ENCODE measurements at places on chromosomes 3 and 15.

DNA sequence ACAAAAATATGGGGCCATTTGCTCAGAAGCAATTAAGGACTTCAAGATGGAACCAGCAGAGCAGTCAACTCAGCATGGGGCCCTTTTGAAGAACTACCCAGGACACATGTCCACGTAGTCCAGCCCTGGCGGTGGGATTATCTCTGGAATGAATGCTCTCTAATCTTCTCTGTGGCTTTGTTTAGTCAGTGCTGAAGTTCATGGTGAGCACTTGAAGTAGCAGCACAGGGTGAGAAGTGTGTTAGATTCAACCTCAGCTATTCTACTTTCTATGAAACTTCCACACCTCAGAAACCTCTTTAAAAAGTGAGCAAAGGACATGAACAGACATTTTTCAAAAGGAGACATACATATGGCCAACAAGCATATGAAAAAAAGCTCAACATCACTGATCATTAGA lies 74.4 kb downstream of the THRB start:
- no peak for DNase-seq

GRCh38 chr15:33029109-33029652 lies 165.3 kb downstream of the FMN1 start:
- DNase-seq: no peak

GRCh38 chr3:21703291-21703690 lies 47.7 kb downstream of the ZNF385D start:
- no peak for DNase-seq

DNA sequence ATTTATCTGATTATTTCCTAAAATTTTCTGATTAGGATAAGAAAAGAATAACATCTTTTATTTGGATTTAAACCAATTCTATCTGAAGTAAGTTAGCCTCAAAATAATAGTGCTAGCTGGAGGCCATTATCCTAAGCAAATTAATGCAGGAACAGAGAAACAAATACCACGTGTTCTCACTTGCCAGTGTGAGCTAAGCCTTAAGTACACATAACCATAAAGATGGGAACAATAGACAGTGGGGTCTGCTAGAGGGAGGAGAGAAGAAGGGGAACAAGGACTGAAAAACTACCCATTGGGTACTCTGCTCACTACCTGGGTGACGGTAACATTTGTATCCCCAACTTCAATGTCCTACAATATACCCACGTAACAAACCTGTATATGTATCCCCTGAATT lies 31.3 kb upstream of the LYSMD4 start:
- DNase-seq: no peak

GRCh38 chr3:118447339-118447738 lies 587.3 kb downstream of the IGSF11 start:
- DNase-seq: no peak

- no peak for DNase-seq
Measured at GRCh38 chr15:75696311-75696720, 16.3 kb downstream of the CSPG4 start.

- DNase-seq: no peak
Measured at GRCh38 chr3:64220161-64220914, 4.9 kb downstream of the PRICKLE2 start.

DNA sequence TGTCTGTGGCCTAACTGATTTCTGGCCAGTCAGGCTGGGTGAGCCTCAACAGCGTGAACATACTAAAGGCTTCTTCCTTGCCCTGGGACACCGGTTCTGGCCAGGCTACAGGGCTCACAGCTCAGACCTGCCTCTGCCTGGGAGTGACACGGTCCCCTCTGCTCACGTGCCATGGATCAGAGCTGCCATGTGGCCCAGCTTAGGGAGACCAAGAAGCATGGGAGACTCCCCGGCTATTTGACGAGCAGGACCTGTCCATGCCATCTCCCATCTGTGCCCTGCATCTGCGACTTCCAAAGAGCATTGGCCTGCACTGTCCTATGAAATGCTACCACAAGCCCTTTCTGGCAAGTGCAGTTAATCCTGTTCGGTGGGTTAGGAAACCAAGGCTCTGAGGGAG lies 57.4 kb downstream of the APBA2 start:
- no peak for DNase-seq

GRCh38 chr15:90030376-90030775 lies 29.3 kb downstream of the ZNF710 start:
- DNase-seq: no peak

DNA sequence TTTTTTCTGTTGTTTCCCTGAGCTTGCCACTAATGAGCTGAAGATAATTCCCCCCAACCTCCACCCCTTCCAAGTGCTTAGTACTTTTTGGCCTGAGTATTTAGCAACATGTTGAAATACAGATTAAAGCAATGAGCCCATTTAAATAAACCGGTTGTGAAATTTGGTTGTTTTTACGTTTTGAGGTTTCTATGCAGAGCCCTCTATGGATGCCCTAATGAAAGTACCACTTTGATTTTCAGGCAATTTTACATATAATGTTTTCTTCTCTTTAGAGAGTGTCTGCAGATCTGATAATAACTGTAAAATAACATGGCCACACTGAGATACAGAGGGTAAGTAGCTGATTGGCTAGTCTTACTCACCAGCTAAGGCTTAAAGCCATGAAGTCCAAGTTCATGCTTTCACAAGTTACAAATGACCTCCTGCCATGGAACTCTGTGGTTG lies 139.4 kb upstream of the SLC7A14 start:
- DNase-seq: no peak

DNA sequence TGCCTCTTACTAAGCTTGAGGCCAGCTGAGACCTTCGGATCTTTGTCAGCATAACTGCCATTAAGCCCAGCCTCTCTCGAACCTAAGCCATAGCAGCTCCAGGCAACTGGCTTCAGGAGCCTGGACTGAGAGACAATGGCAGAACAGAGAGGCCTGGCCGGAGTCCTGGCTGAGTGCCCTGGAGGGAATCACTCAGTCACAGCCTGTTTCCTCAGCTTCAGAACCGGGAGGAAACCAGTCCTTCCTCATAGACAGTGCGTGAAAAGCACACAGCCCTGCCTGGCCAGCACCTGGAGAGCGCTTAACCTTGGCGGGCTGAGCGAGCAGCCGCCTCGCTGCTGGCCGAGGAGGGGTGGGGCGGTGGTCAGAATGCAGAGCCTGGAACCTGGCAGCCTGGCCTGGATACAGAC lies 21.6 kb downstream of the RNU5B-1 start:
- DNase-seq: no peak

- DNase-seq: no peak
Measured at GRCh38 chr3:3227640-3228039, 48.1 kb upstream of the CRBN start.

GRCh38 chr15:40336744-40337122 lies 4.0 kb downstream of the CCDC9B start:
- DNase-seq: no peak

- DNase-seq: no peak
Measured at GRCh38 chr15:89749951-89750559, 994 bp downstream of the MESP1 start.

DNA sequence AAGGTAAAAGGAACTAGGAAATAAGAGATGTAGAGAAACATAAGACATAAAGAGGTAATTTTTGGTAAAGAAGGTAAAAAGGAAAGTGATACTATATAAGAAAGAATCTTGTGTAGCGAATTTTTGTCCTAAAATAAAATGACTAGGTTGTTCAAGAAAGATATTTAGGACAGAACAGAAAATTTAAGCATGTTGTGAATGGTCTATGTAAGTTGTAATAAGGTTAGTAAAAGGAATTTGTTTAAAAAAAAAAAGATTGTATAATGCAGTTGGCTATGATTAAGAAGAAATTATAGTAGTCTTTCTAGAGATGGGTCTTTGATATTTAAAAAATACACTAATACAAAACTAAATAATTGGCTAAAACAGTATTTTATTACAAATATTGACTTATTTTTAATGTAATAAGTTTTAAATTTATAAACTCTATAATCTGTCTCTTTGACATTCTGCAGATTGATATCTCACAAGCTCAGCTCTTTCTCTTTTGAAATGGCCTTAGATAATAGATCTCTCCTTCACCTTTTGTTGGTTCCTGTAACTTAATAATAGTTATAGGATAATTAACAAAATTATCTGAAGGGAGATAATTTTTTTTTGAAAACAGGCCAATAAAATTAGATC lies 3.7 kb upstream of the SLC41A3 start:
- no peak for DNase-seq

All from non-pigmented ciliary epithelial cell (primary cell).